ENCODE measurements at places on chromosomes 7 and 10. TPM values are rescaled to one million over a fixed set of nuclear protein-coding genes. Genes with fewer than 3 reads are reported as not detected.

SLC26A4 gene
- total RNA-seq = 0.17 TPM

CREB5 gene
- total RNA-seq = 2.2 TPM

CHCHD3 gene
- total RNA-seq = 52.7 TPM

PCLO gene
- total RNA-seq = 0.12 TPM

AGBL3 gene
- 0.58 TPM for total RNA-seq

ERVW-1 gene
- total RNA-seq = not detected

ADARB2 gene
- total RNA-seq = not detected

NOD1 gene
- 10.0 TPM for total RNA-seq

KCND2 gene
- total RNA-seq = 1.2 TPM

UBTD1 gene
- total RNA-seq = 52.3 TPM

TUBAL3 gene
- total RNA-seq = not detected

PNLIPRP1 gene
- not detected for total RNA-seq

MBL2 gene
- total RNA-seq = not detected

SPDYE6 gene
- not detected for total RNA-seq

DYNC1I1 gene
- not detected for total RNA-seq

PTPN20 gene
- total RNA-seq = 1.0 TPM

ECHDC3 gene
- total RNA-seq = 18.7 TPM

Data from pericardium fibroblast (primary cell).